ENCODE measurements at places on chromosomes 4 and X.

- no peak for DNase-seq
Observed at GRCh38 chrX:115017455-115017854, at the start of gene IL13RA2. Gene IL13RA2 (minus strand): TSS chrX:115017616. CDS start chrX:115017269, 347 bp downstream.

GRCh38 chr4:39716356-39716755 lies 18.4 kb downstream of the UBE2K start:
- no peak for DNase-seq

DNA sequence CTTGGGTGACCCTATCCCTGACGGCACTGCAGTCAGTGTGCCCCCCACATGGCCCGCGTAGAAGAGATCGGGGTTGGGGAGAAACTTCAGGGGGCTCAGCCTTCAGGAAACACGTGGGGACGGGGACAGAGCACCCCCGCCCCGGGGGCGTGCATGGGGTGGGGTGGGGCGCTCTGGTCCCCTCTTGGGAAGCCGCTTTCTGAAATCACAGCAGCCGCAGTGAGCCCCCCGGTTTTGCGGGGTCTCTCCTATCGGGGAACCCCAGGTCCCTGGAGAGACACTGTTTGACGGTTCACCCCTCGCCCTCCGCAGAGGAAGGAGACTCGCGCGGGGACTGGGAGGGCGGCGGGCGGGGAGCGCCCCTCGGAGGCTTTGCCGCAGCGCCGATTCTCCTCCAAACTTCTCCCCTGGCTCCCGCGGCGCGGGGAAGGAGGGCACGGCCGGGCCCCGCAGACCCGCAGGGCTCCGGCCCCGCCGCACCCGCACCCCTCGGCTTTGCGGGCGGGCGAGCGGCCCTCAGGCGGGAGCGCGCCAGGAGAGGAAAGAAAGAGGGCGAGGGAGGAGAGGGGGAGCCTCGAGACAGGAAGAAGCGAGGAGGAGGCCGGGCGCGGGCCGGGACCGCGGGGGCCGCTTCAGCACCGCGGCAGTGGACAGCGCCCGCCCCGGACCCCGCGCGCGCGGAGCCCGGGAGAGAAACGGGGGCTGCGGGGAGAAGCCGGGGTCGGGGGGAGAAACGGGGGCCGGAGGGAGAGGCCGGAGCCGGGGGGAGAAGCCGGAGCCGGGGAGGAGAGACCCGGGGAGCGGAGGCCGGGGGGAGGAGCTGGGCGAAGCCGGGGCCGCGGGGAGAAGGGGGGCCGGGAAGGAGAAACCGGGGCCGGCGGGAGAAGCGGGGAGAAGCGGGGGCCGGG lies 612 bp downstream of the CPLX1 start:
- no peak for DNase-seq

DNA sequence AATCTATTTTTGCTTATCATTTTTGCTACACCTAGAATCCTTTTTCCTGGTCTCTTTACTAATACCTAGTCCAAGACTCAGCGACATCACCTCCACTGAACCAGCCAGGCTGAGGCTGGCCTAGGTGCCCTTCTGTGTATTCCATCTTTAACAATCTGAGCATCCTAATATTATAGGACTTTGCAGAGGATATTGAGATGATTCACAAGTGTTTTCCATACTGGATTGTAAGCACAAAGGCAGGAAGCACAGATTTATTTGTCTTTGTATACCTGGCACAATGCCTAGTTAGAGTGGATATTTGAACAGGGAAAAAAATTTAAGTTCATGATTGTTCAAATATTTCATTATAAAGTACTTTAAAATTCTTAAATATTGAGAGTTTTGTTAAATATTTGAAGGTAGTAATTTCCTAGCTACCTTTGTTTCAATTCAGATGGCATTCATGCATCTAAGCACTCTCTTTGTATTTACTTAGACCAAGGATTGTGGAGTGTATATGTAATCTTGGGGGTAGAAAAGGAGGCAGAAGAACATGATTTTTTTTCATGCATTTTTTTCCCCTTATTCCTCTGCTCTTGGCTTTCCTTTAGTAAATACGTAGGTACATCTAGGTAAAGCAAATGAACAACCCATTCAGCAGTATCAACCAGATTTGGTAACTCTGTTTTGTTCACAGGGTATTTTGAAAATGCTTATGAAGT lies 18.4 kb downstream of the SMARCA5 start:
- DNase-seq: no peak

DNA sequence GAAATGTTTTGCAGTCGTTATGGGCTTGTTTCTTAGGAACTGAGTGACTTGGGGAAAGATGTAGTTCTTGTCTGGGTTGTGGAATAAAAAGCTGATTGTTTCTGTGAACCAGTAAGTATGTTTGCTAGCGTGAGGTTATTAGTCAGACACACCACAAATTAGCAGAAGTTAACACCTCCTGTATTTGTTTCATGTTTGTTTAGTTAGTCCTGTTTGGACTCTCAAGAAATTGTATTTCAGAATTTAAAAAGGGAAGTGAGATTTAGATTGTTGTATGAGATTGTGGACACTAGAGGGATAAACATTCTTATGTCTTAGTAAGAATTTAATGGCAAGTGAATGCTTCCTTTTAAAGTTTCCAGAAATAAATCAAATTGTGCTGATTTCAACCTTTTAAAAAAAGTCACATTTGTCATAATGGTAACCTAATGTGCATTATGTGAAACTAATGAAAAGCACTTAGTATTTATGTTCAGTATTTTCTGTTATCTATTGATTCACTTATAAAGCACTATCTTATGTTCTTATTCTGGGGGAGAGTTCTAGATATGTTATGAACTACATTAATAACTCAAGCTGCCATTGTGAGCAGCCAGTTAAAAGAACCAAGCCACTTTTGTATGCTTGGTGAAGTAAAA lies 25.6 kb downstream of the ATP10D start:
- DNase-seq: no peak

GRCh38 chr4:155008389-155008788 lies 200.0 kb upstream of the NPY2R start:
- DNase-seq: no peak

All from SHP77 treated with DMSO at 0.1 percent for 48 hours (cell line).